Smooth muscle cell of the umbilical artery (primary cell): ENCODE measurements at places on chromosomes 16 and 17. TPM values are rescaled to one million over a fixed set of nuclear protein-coding genes. Genes with fewer than 3 reads are reported as not detected.

The ZNF594 gene
- 7.8 and 8.3 TPM in 2 replicates for total RNA-seq

The GFER gene
- total RNA-seq: 11.1 and 14.3 TPM in 2 replicates

The CHST6 gene
- 4.5 and 6.2 TPM in 2 replicates for total RNA-seq

The SLC5A2 gene
- total RNA-seq: not detected in 2 replicates

The NME1 gene
- total RNA-seq: 131 and 137 TPM in 2 replicates

The ALOX12B gene
- total RNA-seq: not detected in 2 replicates

The RASL10B gene
- 7.4 and 8.1 TPM in 2 replicates for total RNA-seq

The FXR2 gene
- 50.5 and 56.3 TPM in 2 replicates for total RNA-seq

The HSD17B1 gene
- 0.88 and 1.5 TPM in 2 replicates for total RNA-seq

The EIF3CL gene
- 61.2 and 97.5 TPM in 2 replicates for total RNA-seq

The TNFSF13 gene
- total RNA-seq: 0.83 TPM in 1 of 2 replicates, not detected in the other

The INCA1 gene
- 0.18 TPM in 1 of 2 replicates, not detected in the other for total RNA-seq

The GGT6 gene
- total RNA-seq: not detected in 2 replicates

The RNF43 gene
- not detected in 2 replicates for total RNA-seq

The NPIPA8 gene
- 18.5 TPM in 1 of 2 replicates, not detected in the other for total RNA-seq

The PRR11 gene
- total RNA-seq: 2.1 and 17.4 TPM in 2 replicates

The KRTAP4-4 gene
- total RNA-seq: not detected in 2 replicates

The ACE gene
- 0.59 and 1.1 TPM in 2 replicates for total RNA-seq

The CETP gene
- total RNA-seq: not detected in 2 replicates

The TMC5 gene
- total RNA-seq: not detected in 2 replicates

The TPSG1 gene
- total RNA-seq: not detected in 2 replicates

The AP1G1 gene
- 70.7 and 93.5 TPM in 2 replicates for total RNA-seq

The PLD6 gene
- total RNA-seq: 1.8 and 2.8 TPM in 2 replicates

The MAF gene
- 0.23 and 3.9 TPM in 2 replicates for total RNA-seq

The EXOC3L1 gene
- total RNA-seq: not detected in 2 replicates

The PYY gene
- total RNA-seq: 0.09 TPM in 1 of 2 replicates, not detected in the other

The PDILT gene
- not detected in 2 replicates for total RNA-seq

The SPNS3 gene
- not detected in 2 replicates for total RNA-seq

The ADAM11 gene
- total RNA-seq: 0.30 and 0.69 TPM in 2 replicates

The TMEM235 gene
- total RNA-seq: not detected in 2 replicates

The GPR139 gene
- not detected in 2 replicates for total RNA-seq

The SYT17 gene
- total RNA-seq: 0.05 TPM in 1 of 2 replicates, not detected in the other

The MYH13 gene
- under 0.01 and 0.05 TPM in 2 replicates for total RNA-seq

The HAP1 gene
- 0.18 TPM in 1 of 2 replicates, not detected in the other for total RNA-seq

The CCDC200 gene
- total RNA-seq: not detected in 2 replicates

The MYADML2 gene
- total RNA-seq: under 0.01 TPM in 1 of 2 replicates, not detected in the other

The ITGAD gene
- total RNA-seq: not detected in 2 replicates

The GH2 gene
- not detected in 2 replicates for total RNA-seq

The ATP1B2 gene
- not detected in 2 replicates for total RNA-seq

The SMIM36 gene
- not detected in 2 replicates for total RNA-seq

The NDE1 gene
- 19.9 and 40.3 TPM in 2 replicates for total RNA-seq

The GLP2R gene
- under 0.01 TPM in 1 of 2 replicates, not detected in the other for total RNA-seq
